ENCODE measurements at places on chromosomes 12 and 14. TPM values are rescaled to one million over a fixed set of nuclear protein-coding genes. Genes with fewer than 3 reads are reported as not detected.
A peak's percentile ranks its signal among the peaks of the same experiment; 100 is the strongest.

DNA sequence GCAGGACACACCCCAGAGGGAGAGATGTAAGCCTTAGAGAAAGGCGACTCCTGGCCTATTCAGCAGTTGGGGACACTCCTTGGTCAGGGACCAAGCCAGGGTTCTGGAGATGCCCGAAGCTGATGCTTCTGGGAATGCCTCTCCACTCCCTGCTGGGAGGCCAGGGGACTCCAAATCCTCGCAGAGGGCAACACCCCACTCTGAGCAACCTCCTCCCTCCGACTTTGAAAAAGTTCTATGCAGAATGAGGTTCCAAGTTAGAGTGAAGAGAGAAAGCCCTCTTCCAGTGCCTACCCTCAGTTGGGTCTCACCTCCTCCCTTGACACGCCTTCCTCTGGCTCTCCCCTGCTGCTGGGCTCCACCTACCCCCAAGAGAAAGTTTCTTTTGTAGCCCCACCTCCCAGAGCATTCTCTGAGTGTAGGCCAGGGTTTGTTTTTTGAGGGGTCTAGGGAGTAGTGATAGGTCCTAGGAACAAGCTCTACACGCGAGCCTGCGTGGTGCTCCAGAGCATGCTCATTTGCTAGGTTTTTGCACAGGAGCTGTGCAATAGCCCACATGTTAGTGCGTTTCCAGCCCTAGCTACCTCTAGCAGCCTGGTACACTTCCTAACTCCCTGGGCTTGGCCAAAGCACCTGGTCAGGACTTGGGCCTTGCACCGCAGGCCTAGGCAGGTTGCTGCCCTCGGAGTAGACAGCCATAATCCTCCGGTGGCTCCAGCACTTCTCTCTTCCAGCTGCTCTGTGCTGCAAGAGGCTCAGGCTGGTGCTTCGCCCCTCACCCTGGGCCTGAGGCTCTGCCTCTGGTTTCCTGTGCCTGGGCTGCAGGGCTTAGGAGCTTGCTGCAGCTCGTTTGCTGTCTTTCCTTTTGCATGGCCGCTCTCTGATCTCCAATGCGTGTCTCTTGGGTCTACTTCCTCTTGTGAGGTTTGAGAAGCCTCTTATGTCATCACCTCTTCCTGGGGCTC is 590 bp upstream of the CEBPE start:
- H3K27ac ChIP-seq = peak overlapping the region; percentile 49
- peaks cover 10% of the 10 kb centered on the region for H3K27me3 ChIP-seq
- H3K4me3 ChIP-seq = peak overlapping the region; percentile 66
- H3K36me3 ChIP-seq = peaks cover 4% of the 10 kb centered on the region
- peaks cover 45% of the 10 kb centered on the region for H3K4me1 ChIP-seq

DNA sequence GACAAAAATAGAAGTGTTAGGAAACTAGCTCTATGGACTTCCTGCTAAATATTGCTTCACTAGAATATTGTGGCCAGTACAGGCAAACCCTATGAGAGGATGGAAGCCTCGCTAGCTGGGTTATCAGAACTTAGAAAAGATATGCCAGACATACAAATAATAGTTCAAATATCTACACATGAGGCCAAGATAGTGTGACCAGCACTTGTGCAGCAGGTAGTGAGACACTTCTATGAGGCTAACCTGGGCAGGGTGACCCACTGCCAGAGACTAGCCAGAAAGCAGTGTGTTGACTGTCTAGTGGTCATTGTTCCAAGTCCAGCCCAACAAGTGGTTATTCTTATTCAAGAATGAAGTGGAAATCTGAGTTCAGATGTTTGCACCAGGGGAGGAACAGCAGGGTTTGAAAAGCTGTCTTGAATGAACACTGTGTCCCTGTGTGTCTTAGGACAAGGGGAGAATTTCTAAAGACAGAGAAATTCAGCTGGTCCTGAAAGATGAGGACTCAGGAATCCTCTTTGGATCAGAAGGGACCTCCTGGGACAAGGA is 16.3 kb downstream of the TSPAN8 start:
- H3K4me1 ChIP-seq = peaks cover 15% of the 10 kb centered on the region
- H3K27me3 ChIP-seq = peaks cover 1% of the 10 kb centered on the region
- no peak overlapping the region for H3K27ac ChIP-seq
- H3K4me3 ChIP-seq = no peak overlapping the region
- no peak for DNase-seq

DNA sequence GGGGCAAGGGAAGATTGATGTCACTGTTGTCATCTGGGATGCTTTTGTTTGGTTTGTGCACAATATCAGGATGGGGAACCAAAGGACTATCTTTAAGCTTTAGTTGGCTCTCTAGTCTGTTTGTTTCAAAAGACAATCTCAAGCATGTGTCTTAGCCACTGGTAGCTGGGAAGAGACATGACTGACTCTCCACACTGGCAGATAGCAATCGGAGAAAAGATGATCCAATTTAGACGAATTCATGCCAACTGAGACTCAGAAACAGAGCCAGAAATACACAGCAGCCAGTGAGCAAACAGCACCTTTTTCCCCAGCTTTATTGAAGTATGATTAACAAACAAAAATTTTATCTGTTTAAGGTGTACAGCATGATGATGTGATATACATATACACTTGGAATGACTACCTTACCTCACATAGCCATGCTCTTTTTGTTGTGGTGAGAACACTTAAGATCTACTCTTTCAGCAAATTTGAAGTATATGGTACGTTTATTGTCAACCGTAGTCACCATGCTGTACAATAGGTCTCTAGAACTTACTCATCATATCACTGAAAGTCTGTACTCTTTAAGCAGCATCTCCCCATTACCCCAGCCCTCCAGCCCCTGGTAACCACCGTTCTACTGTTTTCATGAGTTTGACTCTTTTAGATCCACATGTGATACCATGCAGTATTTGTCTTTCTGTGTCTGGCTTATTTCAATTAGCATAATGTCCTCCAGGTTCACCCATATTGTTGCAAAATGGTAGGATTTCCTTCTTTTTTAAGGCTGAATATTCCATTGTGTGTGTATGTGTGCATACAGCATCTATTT is 50.6 kb downstream of the DUSP16 start:
- no peak for DNase-seq
- H3K4me3 ChIP-seq = no peak overlapping the region
- H3K36me3 ChIP-seq = no peaks in the 10 kb centered on the region
- H3K4me1 ChIP-seq = peaks cover 13% of the 10 kb centered on the region
- no peaks in the 10 kb centered on the region for H3K27me3 ChIP-seq
- H3K27ac ChIP-seq = no peak overlapping the region

GRCh38 chr12:101407049-101407435 is 530 bp downstream of the ARL1 start:
- no peak for DNase-seq
- peaks cover 13% of the 10 kb centered on the region for H3K4me1 ChIP-seq
- peak overlapping the region; percentile 97 for H3K27ac ChIP-seq

DNA sequence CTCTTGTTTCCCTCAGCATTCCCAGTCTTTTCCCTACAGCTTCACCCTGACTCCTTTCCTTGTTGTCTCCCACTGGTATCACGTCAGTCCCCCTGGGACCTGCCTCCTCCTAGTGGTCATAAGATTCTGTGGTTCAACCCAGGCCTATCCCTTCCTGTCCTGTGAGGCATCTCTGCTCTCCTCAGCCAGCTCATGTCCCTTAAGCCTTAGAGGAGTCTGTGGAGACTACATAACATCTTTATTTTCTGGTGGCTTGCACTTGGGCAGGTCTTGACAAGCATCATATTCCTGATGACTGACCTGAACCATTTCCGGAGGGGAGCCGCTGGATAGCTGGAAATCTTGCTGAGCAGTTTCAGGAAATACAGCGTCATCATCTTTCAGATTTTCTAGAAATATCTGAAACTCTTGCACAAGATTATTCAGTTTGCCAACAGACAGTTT is 688 bp downstream of the C12orf71 start:
- no peak for DNase-seq
- H3K4me3 ChIP-seq = no peak overlapping the region
- H3K27ac ChIP-seq = peak overlapping the region; percentile 16
- no peaks in the 10 kb centered on the region for H3K36me3 ChIP-seq

GRCh38 chr12:122870867-122871664 is 24.9 kb downstream of the VPS37B start:
- peaks cover 24% of the 10 kb centered on the region for H3K36me3 ChIP-seq
- DNase-seq = no peak

DNA sequence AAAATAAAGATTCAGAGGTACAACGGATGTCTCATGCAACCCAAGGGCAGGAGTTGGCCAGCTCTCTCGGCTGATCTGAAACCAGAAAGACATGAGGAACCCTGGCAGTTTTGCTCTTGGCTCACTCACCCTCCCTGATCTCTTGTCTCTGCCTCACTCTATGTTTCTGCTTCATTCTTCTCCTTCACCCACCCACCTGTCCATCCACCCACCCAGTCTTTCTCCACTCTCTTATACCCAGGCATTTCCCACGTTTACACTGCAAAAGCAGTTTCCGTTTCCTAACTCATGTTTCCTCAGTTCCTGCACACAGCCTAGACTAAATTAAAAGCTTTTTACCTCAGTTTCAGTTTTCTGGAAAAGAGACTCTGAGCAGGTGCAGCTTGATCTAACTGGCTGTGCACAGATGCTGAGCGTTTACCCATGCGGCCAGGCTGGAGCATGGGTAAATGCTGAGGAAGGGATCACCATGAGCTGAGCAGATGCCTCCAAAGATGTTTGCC is 157.6 kb downstream of the PRKCH start:
- no peak overlapping the region for H3K4me3 ChIP-seq
- H3K27ac ChIP-seq = no peak overlapping the region
- peaks cover 20% of the 10 kb centered on the region for H3K4me1 ChIP-seq
- peaks cover 7% of the 10 kb centered on the region for H3K27me3 ChIP-seq
- H3K36me3 ChIP-seq = no peaks in the 10 kb centered on the region

DNA sequence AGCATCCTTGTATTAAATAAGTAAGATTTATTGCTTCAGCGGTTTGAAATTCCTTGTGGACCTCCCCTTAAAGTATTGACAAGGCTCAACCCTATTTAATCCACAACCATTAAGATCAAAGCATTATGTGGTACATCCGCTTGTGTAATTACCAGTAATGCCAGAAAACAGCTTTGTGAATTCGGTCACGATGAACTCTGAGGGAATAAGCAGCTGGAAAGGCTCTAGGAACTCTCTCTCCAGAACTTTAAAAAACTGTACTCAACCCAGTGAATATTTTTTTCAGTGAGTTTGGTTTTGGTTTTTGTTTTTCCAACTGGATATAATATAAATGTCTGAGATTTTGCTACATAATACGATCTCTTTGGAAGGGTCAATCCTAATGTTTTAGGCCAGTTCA is 49.3 kb upstream of the DIO2 start:
- no peaks in the 10 kb centered on the region for H3K27me3 ChIP-seq
- no peak for DNase-seq
- H3K4me1 ChIP-seq = no peaks in the 10 kb centered on the region
- no peaks in the 10 kb centered on the region for H3K36me3 ChIP-seq

GRCh38 chr12:127178052-127178451 is 1088.9 kb upstream of the TMEM132C start:
- no peaks in the 10 kb centered on the region for H3K4me1 ChIP-seq
- H3K27ac ChIP-seq = no peak overlapping the region
- H3K27me3 ChIP-seq = peaks cover 8% of the 10 kb centered on the region
- DNase-seq = no peak

DNA sequence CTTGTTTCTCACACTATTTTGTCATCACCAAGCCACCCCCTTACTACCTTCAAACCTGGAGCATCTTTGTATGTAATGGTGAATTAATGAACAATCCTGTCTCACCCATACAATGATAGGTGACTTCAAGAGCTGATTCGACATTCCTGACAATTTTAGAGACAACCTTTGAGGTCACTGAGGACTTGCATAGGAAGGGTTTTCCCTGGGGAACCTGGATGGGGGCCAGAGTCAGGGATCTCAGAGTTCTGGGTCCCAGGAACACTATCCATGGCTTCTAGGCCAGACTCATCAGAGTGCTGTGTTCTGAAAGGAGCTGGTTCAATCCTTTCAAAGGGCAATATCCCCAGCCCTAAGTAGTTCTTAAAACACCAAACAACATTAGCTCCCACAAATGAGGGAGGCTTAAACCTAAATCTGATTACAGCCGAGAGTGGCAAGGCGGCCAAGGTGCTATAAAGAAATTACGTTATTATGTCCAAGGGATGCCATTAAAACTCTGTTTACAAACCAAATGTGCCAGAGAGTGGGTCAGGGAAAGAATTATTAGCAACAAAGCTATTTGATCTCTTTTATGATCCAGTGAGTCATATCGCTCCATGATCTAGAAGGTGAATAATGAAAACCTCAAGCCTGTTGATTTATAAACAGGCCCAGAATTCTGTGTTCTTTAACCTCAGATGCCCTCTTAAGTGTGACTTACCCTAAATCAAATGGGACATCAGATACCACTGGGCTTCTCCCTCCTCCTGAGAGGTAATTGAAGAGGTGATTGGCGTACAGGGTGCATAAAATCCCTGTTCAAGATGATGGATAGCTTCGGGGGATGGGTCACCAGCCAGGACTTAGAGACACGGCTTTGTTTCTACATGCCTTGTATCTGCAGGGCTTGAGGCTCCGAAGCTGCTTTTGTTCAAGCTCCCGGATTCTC is 230.2 kb upstream of the TBX3 start:
- H3K4me1 ChIP-seq = no peaks in the 10 kb centered on the region
- H3K27ac ChIP-seq = no peak overlapping the region
- no peaks in the 10 kb centered on the region for H3K36me3 ChIP-seq
- no peak for DNase-seq
- H3K4me3 ChIP-seq = no peak overlapping the region

DNA sequence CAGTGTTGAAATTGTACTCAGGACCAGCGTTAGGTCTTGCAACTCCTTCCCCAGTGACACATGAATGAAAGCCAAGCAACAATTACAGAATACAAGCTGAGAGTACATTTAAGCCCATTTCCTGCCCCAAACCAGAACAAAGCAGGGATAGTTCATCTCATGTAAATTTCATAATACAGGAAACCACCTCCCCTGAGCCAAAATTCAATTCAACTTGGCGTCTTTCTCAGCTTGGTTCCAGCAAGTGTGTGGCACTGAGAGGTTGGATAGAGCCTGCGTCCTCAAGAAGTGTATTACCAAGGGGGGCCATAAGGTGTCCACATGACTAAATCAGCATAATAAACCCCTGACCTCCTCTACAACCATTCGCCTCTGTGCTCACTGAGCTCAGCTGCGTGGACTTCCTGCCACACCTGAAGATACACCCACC is 278.9 kb upstream of the CRY1 start:
- H3K27ac ChIP-seq = no peak overlapping the region
- peaks cover 5% of the 10 kb centered on the region for H3K27me3 ChIP-seq
- H3K4me3 ChIP-seq = no peak overlapping the region
- DNase-seq = no peak

METTL17 gene
- total RNA-seq = 62.7 TPM

RNU7-1 gene
- total RNA-seq = not detected

PIK3C2G gene
- not detected for total RNA-seq

EPYC gene
- total RNA-seq = not detected

BEST3 gene
- not detected for total RNA-seq

AKAP6 gene
- 4.4 TPM for total RNA-seq

TMED10 gene
- 312 TPM for total RNA-seq

RBP5 gene
- total RNA-seq = 1.0 TPM

CCDC184 gene
- 13.3 TPM for total RNA-seq

CDH24 gene
- total RNA-seq = 13.6 TPM

DCN gene
- total RNA-seq = not detected

ATXN3 gene
- total RNA-seq = 32.7 TPM

ACOT4 gene
- 0.44 TPM for total RNA-seq
